H1 (cell line): ENCODE measurements at places on chromosomes 16 and 17.

- DNase-seq = no peak
Measured at GRCh38 chr17:29483503-29483902, 83.3 kb downstream of the ABHD15 start.

- no peak for DNase-seq
Measured at GRCh38 chr17:51721730-51722129, 436.8 kb downstream of the CA10 start.

- no peak for DNase-seq
Measured at GRCh38 chr17:8158267-8159031, 4.3 kb downstream of the VAMP2 start.

- no peak for DNase-seq
Measured at GRCh38 chr16:12235110-12235509, 258.6 kb downstream of the SNX29 start.

GRCh38 chr17:57062865-57063264 lies 22.2 kb upstream of the AKAP1 start:
- DNase-seq = no peak

GRCh38 chr17:49106321-49107210 lies 26.0 kb upstream of the B4GALNT2 start:
- no peak for DNase-seq

GRCh38 chr17:83194761-83195329 lies 115.4 kb downstream of the METRNL start:
- no peak for DNase-seq

- no peak for DNase-seq
Measured at GRCh38 chr17:46991617-46992016, 12.6 kb upstream of the RPRML start.

DNA sequence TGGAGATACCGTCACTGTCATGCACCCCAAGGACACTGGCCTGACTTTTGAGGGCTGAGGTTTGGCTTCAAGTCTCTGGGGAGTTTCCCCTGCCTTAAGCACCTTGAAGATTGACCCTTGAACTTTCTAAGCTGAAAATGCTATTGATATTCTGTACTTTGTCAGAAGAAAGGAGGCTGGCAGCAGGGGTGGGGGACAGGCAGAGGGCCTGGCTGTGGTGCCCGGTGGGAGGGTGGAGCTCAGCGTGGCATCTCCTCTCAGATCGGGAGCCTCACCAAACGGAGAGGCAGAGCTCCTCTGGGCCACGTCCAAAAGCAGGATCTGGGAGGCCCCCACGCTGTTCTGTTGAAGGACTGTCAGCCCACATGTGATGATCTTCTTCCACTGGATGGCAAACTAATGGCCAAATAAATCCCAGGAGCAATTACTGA lies 305.2 kb upstream of the IRX3 start:
- DNase-seq = peak; percentile 27

- DNase-seq = no peak
Measured at GRCh38 chr16:31329671-31330552, 25.1 kb upstream of the ITGAX start.

DNA sequence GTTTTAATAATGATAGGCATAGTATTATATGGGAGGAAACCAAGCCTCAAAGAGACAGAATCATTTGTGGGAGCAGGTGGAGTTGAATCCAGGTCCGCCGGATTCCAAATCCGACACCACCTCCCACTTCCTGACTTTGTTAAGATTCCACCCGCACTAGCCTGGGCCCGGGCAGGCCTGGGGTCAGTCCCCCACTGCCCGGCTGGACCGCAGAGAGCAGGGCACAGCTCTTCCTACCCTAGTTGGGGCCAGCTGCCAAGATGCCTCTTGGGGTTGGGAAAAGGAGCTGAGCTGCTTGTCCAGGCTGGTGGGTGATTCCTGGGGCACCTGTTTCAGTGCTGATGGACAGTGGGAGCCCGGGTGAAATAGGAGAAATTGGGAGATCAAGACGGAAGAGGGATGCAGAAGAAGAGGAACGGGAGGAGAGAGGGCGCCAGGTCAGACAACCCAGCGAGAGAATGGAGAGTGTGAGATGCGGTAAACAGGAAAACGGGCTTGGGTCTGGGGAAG lies 53.9 kb downstream of the OR1D5 start:
- no peak for DNase-seq

GRCh38 chr17:66429680-66430079 lies 127.3 kb downstream of the PRKCA start:
- DNase-seq = no peak

GRCh38 chr17:81309140-81309858 lies 14.2 kb upstream of the SLC38A10 start:
- DNase-seq = no peak

GRCh38 chr16:82748026-82748425 lies 121.3 kb downstream of the CDH13 start:
- no peak for DNase-seq

DNA sequence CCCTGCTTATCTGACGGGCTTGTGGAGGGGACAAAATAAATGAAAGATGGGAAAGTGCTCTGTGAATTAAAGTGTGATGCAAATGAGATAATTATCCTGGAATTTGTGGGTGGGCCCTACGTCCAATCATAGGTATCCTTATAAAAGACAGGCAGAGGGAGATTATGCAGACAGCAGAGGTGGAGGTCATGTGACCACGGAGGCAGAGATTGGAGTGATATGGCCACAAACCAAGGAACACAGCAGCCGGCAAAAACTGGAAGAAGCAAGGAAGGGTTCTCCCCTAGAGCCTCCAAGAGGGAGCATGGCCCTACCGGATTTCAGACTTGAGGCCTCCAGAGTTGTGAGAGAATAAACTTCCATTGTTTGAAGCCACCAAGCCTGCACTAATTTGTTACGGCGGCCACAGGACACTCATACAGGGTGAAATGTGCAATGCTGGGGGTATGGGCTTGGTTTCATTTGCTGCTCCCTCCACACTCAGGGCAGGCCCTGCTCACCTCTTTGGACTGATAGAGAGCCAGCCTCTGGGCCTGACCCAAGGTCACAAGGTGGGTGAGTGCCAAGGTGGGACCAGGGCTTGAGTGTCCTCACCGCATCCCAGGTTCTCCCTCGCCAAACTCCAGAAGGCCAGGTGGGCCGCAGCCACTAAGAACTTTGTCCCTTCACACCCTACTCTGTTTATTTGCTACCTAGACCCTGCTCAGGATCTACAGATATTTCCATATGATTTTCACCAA lies 149.6 kb upstream of the TNRC6C start:
- DNase-seq = no peak

GRCh38 chr16:35414563-35414962 lies 1955.2 kb downstream of the TP53TG3F start:
- no peak for DNase-seq

DNA sequence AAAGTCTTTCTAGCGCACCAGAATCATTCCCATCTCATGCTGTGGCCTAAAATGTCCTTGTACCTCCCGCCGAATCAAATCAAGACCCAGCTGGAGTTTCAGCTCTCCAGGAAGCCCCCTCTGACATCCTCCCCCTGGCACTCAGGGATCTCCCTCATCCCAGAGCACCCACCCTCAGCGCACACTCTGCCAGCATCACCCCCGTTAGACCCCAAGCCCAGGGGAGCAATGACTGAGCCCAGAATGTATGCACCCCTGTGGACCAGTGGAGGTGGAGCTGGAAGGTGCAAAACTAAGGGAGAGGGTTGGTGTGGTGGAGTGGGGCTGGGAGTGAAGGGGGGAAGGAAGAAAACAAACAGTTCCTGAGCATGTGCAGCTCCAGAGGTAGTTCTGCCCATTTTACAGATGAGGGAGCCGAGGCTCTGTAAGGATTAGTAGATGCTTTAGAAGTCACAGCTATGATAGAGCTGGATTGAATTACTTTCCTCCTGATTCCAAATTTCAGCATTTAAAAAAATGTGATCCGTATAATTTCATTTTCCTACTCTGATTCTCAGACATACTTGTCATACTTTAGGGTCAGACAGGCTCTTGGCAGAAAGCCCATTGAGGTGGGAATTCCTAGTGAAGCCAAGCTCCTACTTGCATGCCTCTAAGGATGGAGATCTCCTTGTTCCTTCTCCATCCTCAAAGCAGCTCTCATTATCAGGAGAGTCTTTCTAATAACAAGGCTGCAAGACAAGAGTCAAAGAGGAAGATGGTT lies 242.7 kb downstream of the KATNIP start:
- DNase-seq = no peak

- DNase-seq = no peak
Measured at GRCh38 chr17:8909586-8910270, 42.3 kb upstream of the PIK3R6 start.

DNA sequence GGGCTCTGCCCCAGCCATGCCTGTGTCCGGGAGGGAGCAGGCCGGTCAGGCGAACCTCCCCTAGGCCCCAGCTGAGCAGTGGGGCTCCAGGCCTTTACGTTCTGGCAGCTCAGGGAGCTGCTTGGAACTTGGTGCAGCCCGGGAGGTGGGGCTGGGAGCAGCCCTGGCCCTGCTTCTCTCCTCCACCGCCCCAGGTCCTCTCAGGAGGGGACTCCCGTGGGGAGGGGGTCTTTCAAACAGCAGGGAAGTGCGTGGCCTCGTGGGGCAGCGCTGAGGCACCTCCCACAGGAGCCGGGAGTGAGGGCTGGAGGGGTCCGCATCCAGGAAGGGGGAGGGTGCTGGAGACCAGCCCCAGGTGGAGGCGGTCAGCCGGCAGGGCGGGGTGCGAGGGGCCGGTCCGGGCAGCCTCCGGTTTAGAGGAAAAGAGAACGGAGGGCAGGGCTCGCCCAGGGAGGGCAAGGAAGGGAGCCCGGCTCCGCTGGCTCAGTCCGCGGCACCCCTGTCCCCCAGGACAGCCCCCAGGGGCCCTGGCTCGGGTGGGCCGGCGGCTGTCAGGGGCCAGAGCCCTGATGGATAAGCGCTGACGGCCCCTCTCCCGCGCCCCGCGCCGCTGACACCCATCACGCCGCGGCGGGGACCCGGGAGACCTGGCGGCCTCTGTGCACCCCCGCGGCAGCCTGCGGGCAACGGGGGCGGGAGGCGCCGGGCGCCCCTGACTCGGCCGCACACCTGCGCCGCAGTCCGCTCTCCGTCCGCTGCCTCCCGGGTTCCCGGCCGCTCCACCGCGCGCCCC lies 587 bp upstream of the PRR35 start:
- no peak for DNase-seq

GRCh38 chr16:66344533-66345145 lies 21.9 kb upstream of the CDH5 start:
- no peak for DNase-seq

DNA sequence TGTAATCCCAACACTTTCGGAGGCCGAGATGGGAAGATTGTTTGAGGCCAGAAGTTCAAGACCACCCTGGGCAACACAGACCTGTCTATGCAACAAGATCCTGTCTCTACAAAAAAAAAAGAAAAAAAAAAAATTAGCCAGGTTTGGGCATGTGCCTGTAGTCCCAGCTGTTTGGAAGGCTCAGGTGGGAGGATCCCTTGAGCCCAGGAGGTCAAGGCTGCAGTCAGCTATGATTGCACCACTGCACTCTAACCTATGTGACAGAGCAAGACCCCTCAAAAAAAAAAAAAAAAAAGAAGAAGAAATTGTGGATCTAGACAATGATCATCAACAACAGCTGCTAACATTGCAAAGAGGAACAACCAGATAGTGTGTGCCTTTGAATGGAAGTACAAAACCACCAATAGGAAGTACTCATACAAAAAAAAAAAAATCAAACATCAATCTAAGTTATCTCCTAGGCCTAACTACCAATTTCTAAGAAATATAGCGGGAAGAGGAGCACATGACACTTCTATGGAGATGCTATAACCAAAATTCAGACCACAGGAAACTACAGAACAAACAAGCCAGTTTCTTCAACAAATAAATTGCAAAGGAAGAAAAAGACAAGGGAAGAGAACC lies 258.7 kb downstream of the MRTFB start:
- no peak for DNase-seq

GRCh38 chr16:88973007-88973410 lies 4.0 kb downstream of the CBFA2T3 start:
- no peak for DNase-seq

GRCh38 chr16:46972429-46973206 lies 856 bp downstream of the DNAJA2 start:
- no peak for DNase-seq

- DNase-seq = no peak
Measured at GRCh38 chr16:17768257-17768656, 297.5 kb upstream of the XYLT1 start.

DNA sequence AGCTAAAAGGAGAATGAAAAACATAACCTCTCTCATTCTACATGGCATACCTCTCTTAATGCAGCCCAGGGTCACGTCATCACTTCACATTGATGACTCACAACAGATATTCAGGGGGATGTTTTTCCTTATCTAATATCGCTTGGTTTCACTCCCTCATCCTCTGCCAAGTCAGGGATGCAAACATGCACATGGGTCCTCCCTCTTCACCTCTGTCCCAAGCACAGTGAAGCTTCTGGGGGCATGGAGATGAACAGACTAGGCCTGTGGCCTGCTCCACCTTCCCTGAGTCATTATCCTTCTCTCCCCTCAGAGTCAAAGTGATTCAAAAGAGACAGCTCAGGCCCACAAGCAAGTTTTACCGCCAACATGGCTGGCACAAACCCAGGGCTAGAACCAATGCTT lies 2.3 kb upstream of the MT2A start:
- DNase-seq = no peak

DNA sequence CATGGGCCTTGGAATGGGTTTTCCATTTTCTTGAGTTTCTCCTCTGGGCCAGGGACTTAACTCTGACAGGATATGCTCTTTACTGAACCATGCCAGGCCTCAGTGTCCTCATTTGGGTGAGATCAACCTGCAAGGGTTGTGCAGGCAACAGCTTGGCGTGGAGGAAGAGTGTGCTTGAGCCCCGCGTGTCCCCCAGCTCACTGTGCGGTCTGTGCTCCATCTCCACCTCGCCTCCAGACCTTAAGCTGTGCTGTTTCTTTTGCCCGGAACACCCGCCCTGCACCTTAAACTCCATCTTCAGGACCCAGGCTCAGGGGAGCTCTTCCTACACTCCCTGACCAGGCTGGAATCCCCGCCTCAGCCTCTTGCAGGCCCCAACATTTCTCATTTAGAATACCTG lies 9.7 kb downstream of the RUSF1 start:
- no peak for DNase-seq

DNA sequence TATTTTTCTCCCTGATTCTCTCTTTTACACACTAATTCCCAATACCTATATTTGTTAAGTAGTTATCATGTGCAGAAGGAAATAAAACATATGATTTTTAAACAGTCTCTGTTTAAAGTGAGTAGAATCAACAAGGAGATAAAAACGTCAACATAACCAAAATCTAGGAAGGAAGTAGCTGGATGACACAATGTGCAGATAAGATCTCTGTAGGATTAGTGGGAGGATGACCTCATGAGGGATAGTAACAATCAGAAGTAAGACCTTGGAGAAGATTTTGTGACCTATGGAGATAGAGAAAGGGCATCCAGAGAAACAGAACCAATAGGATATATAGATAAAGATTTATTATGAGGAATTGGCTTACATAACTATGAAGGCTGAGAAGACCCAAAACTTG lies 262.6 kb upstream of the CDH11 start:
- DNase-seq = no peak

DNA sequence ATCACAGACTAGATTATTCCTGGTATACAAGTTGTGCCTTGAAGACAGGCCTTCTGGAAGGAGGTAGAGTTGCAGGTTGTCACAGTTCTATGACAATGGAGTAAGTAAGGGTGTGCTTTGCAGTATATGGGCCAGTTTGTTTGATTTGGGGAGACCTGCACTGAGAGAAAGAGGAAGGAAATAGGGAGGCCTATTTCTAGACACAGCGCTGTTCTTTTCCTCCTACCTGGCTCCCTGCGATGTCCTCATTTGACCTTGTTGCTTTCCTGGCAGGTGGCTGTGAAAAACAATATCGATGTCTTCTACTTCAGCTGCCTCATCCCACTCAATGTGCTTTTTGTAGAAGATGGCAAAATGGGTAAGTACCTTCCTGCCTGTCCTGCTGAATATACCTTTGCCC lies 22.5 kb upstream of the RASL10B start:
- DNase-seq = no peak

GRCh38 chr17:15882058-15882720 lies 62.7 kb upstream of the ADORA2B start:
- no peak for DNase-seq
